Activated B cell treated with CpG ODN at 0.5 μM for 24 hours (primary cell): ENCODE measurements at places on chromosomes 6 and 20.

DNA sequence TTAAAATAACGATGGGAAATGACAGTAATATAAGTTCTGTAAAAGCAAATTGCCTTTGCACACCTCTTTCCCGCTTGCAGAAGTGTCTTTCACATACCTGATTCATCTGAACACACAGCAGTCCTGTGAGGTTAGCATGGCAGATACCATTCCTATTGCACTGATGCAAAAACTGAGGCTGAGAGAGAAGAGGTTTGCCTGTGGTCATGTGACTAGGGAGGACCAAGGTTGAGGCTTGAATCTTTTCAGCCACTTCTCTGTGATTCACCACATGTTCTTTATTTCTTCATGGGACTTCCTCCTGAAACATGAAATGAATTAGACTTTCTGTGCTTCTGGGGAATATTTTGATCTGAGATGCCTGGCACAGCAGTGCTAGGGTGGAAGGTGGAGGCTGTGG is 92.9 kb downstream of the VEGFA start:
- no peak for DNase-seq

GRCh38 chr6:157806131-157806855 is 16.8 kb upstream of the SNX9 start:
- DNase-seq: no peak

DNA sequence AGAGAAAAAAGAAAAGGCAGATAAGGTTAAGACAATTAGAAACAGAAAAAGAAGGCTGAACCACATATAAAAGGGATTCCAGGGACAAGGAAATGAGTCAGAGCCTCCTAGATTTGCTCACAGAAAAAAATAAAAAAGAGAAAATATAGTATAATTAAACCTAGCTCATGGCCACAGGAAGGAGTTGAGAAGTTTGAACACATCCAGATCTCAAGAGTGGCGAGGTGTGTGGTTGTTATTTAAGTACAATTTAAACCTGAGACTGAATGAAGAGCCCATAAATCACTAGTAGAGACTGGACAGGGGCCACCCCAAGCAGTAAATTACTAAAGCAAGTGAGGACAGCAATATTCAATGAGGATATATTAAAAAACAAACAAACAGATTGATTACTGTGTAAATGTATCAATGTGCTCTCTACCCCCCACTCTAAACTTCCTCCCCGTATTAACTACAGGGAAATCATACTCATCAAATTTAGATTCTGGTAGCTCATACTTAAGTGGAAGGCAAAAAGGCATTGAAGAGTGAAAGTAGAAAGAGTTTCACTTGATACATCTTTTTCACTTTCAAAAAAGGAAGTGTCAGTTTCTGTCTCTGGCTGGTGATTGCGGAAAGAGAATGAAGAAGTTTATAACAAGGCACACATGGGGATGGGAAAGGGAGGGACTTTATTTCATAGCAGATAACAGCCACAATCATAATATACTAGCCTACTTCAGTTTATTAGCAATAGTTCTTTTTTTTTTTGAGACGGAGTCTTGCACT is 49.3 kb upstream of the SCAF8 start:
- no peak for DNase-seq

DNA sequence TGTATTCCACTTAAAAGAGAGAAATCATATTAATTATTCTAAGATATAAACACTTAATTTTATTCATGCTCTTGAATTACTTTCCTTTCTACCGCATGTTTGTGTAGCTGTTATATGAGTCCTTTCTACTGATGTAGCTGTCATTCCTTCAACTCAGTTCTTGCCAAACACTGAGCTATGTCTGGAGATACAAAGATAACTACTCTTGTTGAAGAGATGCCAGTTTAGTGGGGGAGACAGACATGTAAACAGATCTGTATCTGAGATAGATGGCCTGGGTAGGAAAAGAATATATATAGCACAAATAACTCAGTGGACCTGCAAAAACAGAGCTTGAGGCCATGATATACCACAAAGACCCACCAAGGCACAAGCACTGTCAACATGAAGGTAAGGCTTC is 157.3 kb downstream of the BTBD9 start:
- DNase-seq: no peak

- no peak for DNase-seq
Measured at GRCh38 chr6:134115715-134116074, 63.3 kb upstream of the SLC2A12 start.

DNA sequence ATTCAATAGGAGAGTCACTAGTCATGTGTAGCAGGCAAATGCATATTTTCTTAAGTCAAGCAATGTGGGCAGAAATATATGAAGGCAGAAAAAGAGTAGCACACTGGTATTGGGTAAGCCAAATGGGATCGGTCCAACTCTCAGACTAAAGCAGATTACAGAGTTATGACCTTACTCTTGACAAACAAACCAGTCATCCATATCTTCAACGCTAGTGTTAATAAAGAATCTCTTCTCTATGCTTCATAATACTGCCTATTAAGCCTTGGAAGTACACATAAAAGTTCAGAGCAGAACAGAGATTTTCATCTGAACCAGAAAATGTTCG is 320.2 kb upstream of the JARID2 start:
- no peak for DNase-seq

GRCh38 chr20:3781153-3781910 is at the start of gene SPEF1:
TSS of gene SPEF1 (minus strand) at chr20:3781448. CDS start at chr20:3781287, 161 bp downstream.
- no peak for DNase-seq

GRCh38 chr6:161109366-161109765 is 117.8 kb downstream of the MAP3K4 start:
- DNase-seq: no peak

DNA sequence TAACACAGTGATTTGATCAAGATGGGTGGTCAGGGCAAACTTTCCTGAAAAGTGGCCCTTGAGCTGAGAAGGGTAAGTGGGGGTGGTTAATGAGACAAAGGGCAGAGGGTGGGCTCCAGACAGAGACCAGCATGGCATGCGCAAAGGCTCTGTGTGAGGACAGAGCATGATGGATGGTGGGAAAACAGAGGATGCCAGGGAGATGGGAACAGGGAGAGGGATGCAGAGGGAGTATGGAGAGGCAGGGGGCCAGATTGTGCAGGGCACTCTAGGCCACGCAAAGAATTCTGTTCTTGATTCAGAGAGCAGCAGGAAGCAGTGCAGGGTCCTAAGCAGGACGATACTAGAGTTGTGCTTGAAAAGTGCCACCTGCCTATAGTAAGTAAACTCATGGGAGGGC is 394.4 kb downstream of the BTBD9 start:
- no peak for DNase-seq

GRCh38 chr6:2990932-2991506 is 8.7 kb upstream of the NQO2 start:
- DNase-seq: no peak

GRCh38 chr6:68343901-68344300 is 291.2 kb upstream of the ADGRB3 start:
- DNase-seq: no peak

DNA sequence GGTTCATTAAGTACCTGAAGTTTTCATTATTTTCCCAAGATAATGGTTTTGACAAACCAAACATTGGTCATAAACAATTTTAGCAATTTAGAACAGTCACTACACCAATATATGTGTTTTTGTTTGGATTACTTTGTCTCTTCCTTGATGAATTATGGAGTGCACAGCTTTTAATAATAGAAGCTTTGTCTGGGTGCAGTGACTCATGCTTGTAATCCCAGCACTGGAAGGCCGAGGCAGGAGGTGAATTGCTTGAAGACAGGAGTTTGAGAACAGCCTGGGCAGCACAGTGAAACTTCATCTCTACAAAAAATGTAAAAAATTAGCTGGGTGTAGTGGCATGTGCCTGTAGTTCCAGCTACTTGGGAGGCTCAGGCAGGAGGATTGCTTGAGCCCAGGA is 89.4 kb upstream of the ANKEF1 start:
- no peak for DNase-seq

DNA sequence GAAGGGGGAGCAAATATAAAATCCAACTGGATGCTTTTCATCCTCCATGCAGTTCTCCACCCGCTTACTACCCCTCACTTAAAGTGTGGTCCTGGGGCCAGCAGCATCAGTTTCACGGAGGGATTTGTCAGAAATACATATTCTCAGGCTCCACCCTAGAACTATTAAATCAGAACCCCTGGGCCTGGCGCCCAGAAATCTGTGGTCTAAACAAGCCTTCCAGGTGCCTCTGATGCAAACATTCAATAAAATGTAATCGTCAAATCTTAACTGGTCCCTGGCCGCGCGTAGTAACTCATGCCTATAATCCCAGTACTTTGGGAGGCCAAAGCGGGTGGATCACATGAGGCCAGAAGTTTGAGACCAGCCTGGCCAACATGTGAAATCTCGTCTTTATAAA is 47.7 kb downstream of the ATXN1 start:
- no peak for DNase-seq

GRCh38 chr6:126076992-126077664 is 90.8 kb downstream of the TRMT11 start:
- DNase-seq: no peak

DNA sequence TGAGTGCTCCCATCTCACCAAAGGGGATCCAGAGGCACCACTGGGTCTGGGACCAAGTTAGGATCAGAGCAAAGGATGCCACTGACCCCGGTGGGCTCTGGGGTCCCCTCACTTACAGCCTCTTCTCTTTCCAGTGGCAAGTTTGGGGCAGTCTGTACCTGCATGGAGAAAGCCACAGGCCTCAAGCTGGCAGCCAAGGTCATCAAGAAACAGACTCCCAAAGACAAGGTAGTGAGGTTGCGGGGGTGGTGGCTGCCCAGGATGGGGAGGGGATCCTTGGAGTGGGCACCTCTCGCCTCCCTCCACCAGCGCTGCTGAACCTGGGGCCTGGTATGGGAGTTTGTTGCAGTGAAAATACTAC is 4.9 kb downstream of the MYLK2 start:
- no peak for DNase-seq

DNA sequence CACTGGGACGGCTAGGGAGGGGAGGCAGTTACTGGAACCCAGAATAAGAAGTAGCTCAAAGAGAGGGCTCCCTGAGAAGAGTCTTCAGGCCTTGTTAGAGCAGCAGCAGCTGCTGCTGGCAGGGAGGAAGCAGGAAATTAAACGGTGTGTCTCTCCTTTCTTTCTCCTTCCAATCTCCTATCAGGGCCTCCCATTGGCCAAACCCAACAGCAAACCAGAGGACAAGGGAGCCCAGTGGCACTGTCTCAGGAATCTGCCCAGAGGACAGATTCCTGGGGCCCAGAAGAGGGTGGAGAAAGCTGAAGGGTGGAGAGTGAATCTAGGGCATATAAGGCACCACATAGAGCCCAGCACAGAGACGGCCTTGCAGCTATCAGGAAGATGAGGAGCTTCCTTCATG is 10.2 kb downstream of the BTN3A1 start:
- DNase-seq: no peak

GRCh38 chr6:66496659-66497058 is 789.6 kb upstream of the EYS start:
- DNase-seq: no peak

DNA sequence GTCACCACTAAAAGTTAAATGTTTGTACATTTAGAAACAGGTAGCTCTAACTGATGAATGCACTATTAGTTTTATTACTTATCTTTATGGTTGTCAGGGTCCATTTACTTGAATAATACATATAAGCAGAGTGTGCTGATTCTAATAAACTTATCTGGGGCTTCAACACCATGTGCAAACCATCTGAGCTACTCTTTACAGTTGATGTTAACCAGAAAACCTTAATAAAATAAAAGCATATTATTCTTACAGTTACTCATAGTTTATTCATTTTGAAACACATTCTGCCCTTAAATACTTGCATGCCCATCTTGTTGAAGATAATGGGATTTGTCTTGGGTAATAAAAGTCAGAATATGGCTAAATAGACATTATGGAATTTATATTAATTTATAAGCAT is 1042.2 kb downstream of the EPHA7 start:
- no peak for DNase-seq

DNA sequence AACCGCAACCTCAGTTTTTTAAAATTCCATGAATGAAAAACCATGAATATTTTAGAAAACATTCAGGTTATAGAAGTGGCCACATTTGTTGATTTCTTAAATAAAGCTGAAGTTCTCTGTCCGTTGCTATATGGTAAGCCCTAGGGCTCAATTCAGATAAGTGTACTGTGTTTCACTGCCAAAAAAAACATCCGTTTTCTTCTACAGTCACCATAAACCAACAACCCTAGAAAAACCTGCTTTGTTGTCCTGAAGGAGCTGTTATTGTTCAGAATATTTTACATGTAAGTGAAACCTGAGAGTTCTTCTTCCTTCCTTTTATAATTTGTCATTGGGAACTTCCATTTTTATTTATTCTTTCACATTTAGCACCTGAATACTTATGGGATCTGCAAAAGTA is 274.1 kb downstream of the TFAP2A start:
- DNase-seq: no peak

DNA sequence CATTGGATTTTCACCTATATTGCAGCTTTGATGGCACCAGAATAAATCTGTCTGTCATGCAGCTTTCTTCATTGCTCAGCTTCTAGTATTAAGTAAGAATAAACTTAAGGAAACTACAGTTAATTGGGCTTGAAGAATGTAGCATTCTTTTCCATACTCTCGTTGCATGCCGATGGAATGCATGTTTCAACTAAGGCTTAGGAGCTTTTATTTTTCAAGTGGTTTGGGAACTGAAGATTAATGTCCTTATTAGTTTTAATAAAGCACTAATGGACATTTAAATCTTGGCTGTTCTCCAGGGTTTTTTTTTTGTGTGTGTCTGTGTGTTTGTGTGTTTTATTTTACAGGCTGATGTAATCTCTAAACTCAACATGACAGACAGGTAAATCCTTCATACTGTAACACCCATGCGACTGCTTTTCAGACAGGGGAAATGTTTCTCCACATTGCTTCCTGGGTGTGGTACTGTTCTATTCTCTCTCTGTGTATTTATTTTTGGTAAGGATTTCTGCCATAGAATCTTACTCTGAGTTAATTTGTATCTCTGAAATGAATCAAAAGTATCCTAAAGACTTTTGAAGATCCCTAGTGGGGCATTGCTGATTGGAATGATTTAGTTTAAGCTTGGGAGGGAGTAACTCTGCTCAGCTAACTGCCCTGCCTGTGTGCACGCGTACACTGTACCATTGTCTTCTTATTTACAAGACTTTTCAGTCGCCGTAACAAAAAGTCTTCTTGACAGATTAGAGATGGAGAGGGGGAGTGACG is 38.0 kb downstream of the SLC9A8 start:
- DNase-seq: no peak

- no peak for DNase-seq
Measured at GRCh38 chr6:2804516-2804915, 37.1 kb downstream of the SERPINB1 start.

DNA sequence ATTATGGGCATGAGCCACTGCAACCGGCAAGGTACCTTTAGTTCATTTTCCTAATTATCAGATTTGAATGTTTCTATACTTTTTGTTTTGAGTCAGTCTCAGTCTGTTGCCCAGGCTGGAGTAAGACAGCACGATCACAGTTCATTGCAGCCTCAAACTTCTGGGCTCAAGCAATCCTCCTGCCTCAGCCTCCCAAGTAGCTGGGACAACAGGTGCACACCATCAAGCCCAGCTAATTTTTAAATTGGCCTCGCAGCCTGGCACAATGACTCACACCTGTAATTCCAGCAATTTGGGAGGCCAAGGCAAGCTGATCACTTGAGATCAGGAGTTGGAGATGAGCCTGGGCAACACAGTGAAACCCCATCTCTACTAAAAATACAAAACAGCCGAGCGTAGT is 24.4 kb downstream of the STAU1 start:
- no peak for DNase-seq
